Activated CD4-positive, alpha-beta T cell treated with anti-CD3 and anti-CD28 coated beads, Interleukin-2, amount 10 ng/mL, durations not matched to agents 24 days and 14 days (primary cell): ENCODE measurements at places on chromosomes 3 and 15.

- no peak for DNase-seq
- H3K4me1 ChIP-seq, result no peaks in the 10 kb centered on the region
- no peak overlapping the region for H3K27ac ChIP-seq
- no peaks in the 10 kb centered on the region for H3K36me3 ChIP-seq
- no peaks in the 10 kb centered on the region for H3K27me3 ChIP-seq
- H3K4me3 ChIP-seq, result no peak overlapping the region
Observed at GRCh38 chr3:60856257-60857046, 394.8 kb downstream of the FHIT start.

DNA sequence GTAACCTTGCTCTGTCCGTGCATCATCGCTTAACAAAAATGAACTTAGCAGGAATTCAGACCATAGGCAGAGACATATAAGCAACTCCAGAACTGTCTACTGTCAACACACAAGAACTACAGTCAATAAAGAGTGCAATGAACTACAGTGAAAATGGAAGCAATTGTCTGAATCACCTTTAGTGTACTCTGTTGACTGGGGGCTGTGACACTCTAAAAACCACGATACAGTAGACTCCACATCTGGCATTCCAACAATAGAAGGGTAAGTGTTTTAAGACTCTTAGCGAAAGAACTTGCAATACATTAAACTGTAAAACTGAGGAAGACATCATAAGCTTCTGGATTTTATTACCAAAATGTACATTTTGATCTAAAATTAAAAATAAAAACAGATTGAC, 347.3 kb downstream of the ZBTB20 start:
- H3K4me1 ChIP-seq, result peaks cover 2% of the 10 kb centered on the region
- H3K27ac ChIP-seq, result no peak overlapping the region
- H3K4me3 ChIP-seq, result no peak overlapping the region
- no peaks in the 10 kb centered on the region for H3K27me3 ChIP-seq
- no peaks in the 10 kb centered on the region for H3K36me3 ChIP-seq

DNA sequence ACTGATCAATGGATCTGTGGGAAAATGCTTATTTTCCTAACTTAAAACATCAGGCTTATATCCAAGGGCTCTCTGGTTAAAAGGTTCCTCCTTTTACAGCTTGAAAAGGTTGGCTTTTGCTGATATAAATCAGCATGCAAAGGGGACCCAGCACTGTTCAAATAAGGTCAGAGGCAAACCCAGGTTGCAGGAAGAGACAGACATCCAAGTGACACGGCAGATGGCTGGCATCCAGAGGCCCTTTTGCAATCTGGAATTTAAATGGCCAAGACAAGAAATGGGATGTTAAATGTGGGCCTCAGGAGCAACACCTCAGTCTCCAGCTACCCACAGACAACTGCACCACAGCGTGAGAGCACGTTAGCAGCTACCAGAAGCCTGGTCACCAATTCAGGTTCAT, 6.3 kb downstream of the SH3BP5 start:
- no peak for DNase-seq
- H3K36me3 ChIP-seq, result peaks cover 52% of the 10 kb centered on the region
- H3K27me3 ChIP-seq, result no peaks in the 10 kb centered on the region
- H3K4me3 ChIP-seq, result no peak overlapping the region
- H3K4me1 ChIP-seq, result peaks cover 54% of the 10 kb centered on the region

- H3K36me3 ChIP-seq, result peaks cover 41% of the 10 kb centered on the region
- no peak overlapping the region for H3K27ac ChIP-seq
- DNase-seq, result no peak
- H3K4me1 ChIP-seq, result no peaks in the 10 kb centered on the region
- no peaks in the 10 kb centered on the region for H3K27me3 ChIP-seq
- H3K4me3 ChIP-seq, result no peak overlapping the region
Observed at GRCh38 chr3:33678073-33678472, 40.0 kb downstream of the CLASP2 start.

DNA sequence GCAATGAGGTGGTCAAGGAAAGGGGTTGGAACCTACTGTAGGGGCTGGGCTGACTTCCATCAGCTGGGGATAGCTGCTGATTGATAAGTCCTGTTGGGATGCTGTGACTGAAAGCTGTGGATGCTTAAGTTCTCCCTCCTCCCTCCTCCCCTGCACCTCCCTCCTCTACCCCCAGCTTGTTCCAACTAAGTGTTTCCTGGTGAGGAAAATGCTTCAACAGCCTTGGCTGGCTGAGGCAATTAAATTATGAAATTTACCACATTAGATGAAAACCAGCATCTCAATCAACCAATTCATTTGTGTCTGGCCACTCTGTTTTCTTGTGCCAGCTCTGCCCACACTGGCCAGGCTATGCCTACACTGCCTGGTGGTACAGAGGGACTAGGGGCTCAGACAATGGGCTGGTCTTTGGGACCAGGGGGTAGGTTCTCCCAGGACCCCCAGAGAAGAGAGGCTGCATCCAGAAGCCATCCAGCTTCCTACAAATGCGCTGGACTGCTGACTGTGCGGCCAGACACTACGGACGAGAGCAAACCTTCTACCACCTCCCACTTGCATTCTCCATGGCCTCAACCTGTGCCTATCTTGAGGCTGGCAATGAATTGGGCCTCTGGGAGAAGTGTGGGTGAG, 2.5 kb downstream of the KLHL25 start:
- no peak for DNase-seq
- peaks cover 42% of the 10 kb centered on the region for H3K4me1 ChIP-seq
- no peak overlapping the region for H3K4me3 ChIP-seq
- H3K36me3 ChIP-seq, result peaks cover 6% of the 10 kb centered on the region
- no peak overlapping the region for H3K27ac ChIP-seq
- no peaks in the 10 kb centered on the region for H3K27me3 ChIP-seq

DNA sequence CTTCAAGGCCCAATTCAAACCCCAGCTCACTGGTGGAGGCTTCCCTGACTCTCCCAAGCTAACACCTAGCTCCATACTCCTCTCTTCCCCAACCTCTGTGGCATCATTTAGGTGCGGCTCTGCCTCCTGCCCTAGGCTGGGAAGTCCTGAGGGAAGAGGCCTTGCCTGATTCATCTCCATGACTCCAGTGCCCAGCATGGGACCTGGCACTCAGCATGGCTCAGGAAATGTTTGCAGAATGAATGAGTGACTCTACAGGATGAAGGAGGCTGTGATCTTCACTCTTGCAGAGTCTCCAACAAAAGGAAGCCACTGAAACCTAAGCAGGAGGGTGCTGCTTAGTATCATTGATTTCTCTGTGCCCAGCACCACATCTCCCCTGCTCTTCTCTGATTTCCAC, 34.5 kb upstream of the INSYN1 start:
- no peak overlapping the region for H3K27ac ChIP-seq
- no peaks in the 10 kb centered on the region for H3K27me3 ChIP-seq
- H3K4me3 ChIP-seq, result no peak overlapping the region
- H3K36me3 ChIP-seq, result no peaks in the 10 kb centered on the region

GRCh38 chr3:160434071-160434470, 15.5 kb downstream of the TRIM59 start:
- no peak overlapping the region for H3K27ac ChIP-seq
- peaks cover 61% of the 10 kb centered on the region for H3K36me3 ChIP-seq
- H3K4me3 ChIP-seq, result no peak overlapping the region
- peaks cover 26% of the 10 kb centered on the region for H3K4me1 ChIP-seq
- H3K27me3 ChIP-seq, result no peaks in the 10 kb centered on the region

- H3K27ac ChIP-seq, result no peak overlapping the region
- no peaks in the 10 kb centered on the region for H3K27me3 ChIP-seq
- no peaks in the 10 kb centered on the region for H3K36me3 ChIP-seq
- H3K4me1 ChIP-seq, result peaks cover 15% of the 10 kb centered on the region
- no peak overlapping the region for H3K4me3 ChIP-seq
- DNase-seq, result no peak
Observed at GRCh38 chr3:42843713-42844411, 31.8 kb downstream of the CYP8B1 start.

- DNase-seq, result no peak
- H3K36me3 ChIP-seq, result no peaks in the 10 kb centered on the region
- no peaks in the 10 kb centered on the region for H3K27me3 ChIP-seq
- no peak overlapping the region for H3K27ac ChIP-seq
- H3K4me1 ChIP-seq, result no peaks in the 10 kb centered on the region
Observed at GRCh38 chr3:175896655-175897054, 1037.5 kb downstream of the NAALADL2 start.

GRCh38 chr15:88493844-88494243, 26.3 kb downstream of the MRPS11 start:
- no peaks in the 10 kb centered on the region for H3K36me3 ChIP-seq
- H3K4me1 ChIP-seq, result no peaks in the 10 kb centered on the region
- H3K4me3 ChIP-seq, result no peak overlapping the region
- no peak for DNase-seq

DNA sequence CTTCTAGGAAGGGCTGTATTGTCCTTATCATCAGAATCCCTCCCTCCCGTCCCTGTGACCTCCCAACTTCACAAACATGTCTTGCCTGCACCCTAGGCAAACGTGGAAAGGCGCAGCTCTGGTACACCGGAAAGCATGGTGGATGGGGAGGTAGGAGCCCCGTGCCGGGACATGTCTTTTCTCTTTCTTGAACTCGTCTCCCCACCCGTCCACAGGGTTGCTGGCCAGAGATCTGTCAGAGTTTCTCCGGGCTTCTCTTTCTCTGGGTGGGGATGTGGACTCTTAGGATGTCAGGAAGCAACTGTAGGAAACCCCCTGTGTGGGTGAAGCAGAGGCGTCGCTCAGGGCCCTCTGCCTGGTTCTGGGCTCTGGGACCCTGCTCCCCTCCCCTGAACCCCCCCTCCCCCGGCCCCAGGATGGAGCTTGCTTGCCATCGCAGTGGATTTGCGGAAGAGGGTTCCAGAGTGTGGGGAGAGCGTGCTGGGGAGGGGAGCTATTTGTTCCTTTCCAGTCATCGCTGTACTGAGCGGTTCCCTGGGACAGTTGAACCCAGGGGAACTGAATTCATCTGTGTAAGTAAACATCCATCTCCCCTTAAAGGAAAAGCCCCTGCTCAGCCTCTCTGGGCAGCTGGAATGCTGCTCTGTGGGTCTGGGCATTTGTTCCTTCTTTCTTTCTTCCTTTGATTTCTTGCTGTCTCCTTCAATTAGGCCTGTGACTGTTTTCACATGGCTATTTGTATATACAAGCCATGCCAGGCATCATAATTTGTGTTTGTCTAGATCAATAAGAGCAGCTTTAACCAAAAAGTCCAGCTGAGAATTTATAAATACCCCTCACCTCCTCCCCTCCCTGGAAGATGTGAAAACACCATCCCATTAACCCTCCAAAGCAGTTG, 72.8 kb downstream of the SMAD3 start:
- H3K27ac ChIP-seq, result peak overlapping the region; percentile 88
- peaks cover 24% of the 10 kb centered on the region for H3K36me3 ChIP-seq

DNA sequence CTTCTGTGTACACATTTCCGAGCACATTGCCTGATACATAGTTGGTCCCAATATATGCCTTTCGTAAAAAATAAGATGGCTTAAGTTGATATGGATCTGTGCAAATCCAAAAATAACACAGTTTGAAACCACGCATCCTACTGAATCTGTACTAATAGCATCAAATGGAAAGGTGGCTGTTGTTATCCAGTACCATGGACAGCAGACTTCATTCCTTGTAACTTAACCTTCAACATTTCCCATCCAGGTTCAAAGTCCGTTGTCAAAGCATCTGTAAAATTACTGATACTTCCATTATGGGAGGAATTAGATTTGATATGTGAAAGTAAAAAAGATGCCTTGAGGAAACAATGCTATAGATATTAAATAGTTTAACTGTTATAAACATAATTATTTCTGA, 65.5 kb upstream of the C3orf49 start:
- no peak overlapping the region for H3K27ac ChIP-seq
- H3K4me3 ChIP-seq, result no peak overlapping the region
- DNase-seq, result no peak
- no peaks in the 10 kb centered on the region for H3K4me1 ChIP-seq
- H3K27me3 ChIP-seq, result no peaks in the 10 kb centered on the region

GRCh38 chr15:89851673-89852341, 37.2 kb upstream of the ANPEP start:
- no peak overlapping the region for H3K27ac ChIP-seq
- H3K4me1 ChIP-seq, result peaks cover 2% of the 10 kb centered on the region
- H3K4me3 ChIP-seq, result no peak overlapping the region
- DNase-seq, result no peak
- peaks cover 19% of the 10 kb centered on the region for H3K36me3 ChIP-seq

GRCh38 chr3:111585217-111585616, 9.9 kb downstream of the ZBED2 start:
- peaks cover 89% of the 10 kb centered on the region for H3K36me3 ChIP-seq
- peaks cover 72% of the 10 kb centered on the region for H3K4me1 ChIP-seq
- DNase-seq, result no peak
- no peak overlapping the region for H3K4me3 ChIP-seq
- H3K27me3 ChIP-seq, result no peaks in the 10 kb centered on the region

- H3K4me3 ChIP-seq, result no peak overlapping the region
- H3K27ac ChIP-seq, result no peak overlapping the region
- H3K36me3 ChIP-seq, result no peaks in the 10 kb centered on the region
Observed at GRCh38 chr3:26623419-26624208, 1.0 kb downstream of the LRRC3B start.

GRCh38 chr3:21049334-21050062, 701.5 kb downstream of the ZNF385D start:
- no peak overlapping the region for H3K4me3 ChIP-seq
- no peaks in the 10 kb centered on the region for H3K4me1 ChIP-seq
- no peaks in the 10 kb centered on the region for H3K36me3 ChIP-seq
- H3K27ac ChIP-seq, result no peak overlapping the region

DNA sequence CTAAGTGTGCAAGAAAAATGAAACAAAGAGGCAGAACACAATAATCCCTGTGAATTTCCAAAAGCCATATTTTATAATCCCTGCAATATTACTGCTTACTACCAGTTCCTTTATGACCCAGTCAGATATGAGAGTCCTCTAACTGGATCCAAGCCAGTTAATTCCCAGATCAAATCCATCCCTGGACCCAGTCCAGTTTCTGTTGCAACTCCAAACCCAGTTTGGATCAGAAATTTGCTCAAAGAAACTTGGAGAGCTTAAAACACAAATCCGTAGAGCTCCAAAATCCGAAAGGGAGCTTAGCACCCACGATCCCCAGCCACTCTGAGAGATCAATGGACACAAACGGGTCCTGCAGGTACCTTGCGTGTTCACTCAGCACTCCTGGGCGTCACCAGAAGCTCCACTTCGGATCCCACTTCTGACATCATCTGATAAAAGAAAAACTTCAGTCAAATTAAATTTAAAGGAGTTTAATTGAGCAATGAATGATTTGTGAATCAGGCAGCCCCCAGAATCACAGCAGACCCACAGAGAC, 32.6 kb upstream of the THUMPD3 start:
- no peak overlapping the region for H3K4me3 ChIP-seq
- DNase-seq, result no peak
- H3K36me3 ChIP-seq, result no peaks in the 10 kb centered on the region
- H3K27ac ChIP-seq, result no peak overlapping the region
- peaks cover 7% of the 10 kb centered on the region for H3K27me3 ChIP-seq

DNA sequence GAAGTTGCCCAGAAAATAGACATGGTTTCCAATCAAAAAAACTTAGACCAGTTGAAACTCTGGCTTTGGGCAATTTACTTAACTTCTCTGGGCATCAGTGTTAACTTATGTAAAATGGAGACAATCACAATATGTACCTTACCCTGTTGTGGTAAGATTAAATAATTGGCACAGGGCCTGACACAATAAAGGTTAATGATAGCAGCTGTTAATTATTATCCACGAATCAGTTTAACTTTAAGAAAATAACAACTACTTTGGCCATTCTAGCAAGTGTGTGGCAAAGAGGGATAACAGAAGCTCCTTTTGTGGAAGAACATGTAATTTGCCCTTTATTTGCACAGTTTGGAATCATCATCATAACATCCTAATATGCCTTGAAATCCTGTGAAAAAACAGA, 787.6 kb downstream of the FHIT start:
- DNase-seq, result no peak
- peaks cover 18% of the 10 kb centered on the region for H3K27me3 ChIP-seq
- no peak overlapping the region for H3K27ac ChIP-seq
